HT-29 (cell line): ENCODE measurements at places on chromosomes 2 and 18.

- DNase-seq, result no peak
These were observed 1427.7 kb upstream of the CELF4 start for GRCh38 chr18:38993342-38993741.

DNA sequence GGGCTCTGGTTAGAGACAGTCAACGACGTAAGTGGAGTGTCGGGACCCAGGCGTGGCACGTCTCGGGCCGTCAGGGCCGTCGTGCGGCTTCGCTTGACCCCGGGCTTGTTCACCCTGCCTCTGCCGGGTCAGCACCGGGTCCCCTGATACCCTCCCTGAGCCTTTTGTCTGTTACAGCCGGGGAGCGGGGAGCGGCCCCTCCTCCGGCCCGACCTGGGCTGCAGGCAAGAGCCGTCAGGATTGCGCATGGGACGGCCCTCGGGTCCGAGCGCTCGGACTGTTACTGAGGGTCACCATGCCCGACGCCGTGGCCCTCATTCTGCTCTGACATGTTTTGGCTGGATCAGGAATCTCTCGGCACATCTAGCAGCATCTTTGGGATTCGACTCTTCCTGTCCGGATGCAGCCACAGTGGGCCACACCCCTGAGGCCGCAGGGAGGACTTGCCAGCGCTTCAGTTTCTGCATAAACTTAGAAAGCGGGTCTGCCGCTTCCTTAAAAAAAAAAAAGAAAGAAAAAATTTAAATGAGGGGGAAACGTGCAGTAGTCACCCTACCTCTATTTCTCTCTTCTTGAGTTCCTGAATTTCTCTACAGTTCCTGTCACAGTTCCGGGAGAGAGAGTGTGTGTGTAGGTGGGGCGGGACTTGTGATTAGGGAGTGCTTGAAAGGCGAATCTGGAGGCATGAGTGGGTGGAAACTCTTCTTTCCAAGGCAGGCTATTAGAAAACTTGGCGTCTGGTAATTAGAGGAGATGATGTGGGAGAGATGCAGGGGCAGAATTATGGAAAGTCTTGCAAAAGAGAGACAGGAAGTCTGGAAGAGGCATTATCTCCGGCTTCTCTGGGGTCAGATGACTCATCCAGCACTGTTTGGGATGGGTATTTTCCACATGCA lies 909 bp downstream of the TMEM87B start:
- DNase-seq, result peak; percentile 73

- no peak for DNase-seq
These were observed 2.5 kb upstream of the CDH7 start for GRCh38 chr18:65748321-65748720.

GRCh38 chr2:205660521-205661124 lies 21.7 kb upstream of the NRP2 start:
- DNase-seq, result no peak

GRCh38 chr2:235647877-235648276 lies 154.0 kb downstream of the AGAP1 start:
- DNase-seq, result no peak

DNA sequence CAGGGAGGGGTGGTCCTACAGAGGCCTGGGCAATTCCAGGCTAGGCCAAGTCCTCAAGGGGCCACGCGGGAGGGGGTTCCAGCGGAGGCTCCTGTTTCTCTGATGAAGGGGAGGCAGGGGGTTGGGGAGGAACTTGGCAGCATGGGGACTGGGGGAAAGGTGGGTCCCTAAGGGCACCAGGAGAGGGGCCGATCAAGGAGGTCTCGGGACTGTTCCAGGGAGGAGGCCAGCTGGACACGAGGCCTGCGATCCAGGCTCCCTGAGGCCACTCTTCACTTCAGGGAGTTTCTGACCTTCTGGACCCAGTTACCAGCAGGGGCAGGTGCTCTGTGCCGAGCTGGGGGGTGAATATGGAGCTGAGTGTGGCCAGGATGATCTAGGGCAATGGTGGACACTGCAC lies 71.5 kb downstream of the ASB1 start:
- no peak for DNase-seq

- DNase-seq, result no peak
These were observed 25.1 kb upstream of the ME2 start for GRCh38 chr18:50853863-50854271.

- no peak for DNase-seq
These were observed 75.5 kb downstream of the SLC4A3 start for GRCh38 chr2:219702796-219703545.

GRCh38 chr18:45686891-45687611 lies 36.9 kb upstream of the SLC14A1 start:
- DNase-seq, result no peak

GRCh38 chr2:45068571-45069140 lies 59.4 kb upstream of the SIX2 start:
- DNase-seq, result no peak

DNA sequence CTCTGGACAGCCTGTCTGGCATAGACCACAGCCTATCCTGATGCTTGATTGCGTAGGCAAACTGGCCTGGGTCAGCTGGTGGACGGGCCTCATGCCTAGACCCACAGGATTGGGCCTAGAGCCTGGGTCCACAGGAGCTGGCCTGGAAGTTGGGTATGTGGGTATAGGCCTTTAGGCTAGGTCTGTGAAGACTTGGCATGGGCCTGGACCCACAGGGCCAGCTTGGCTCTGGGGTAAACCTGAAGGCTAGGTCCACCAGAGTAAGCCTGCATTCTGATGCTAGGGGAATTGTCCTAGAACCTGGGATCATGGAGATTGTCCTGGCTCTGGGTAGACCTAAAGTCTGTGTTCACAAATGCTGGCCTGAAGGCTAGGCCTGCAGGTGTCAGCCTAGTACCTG lies 1293.7 kb downstream of the CNTNAP5 start:
- no peak for DNase-seq

DNA sequence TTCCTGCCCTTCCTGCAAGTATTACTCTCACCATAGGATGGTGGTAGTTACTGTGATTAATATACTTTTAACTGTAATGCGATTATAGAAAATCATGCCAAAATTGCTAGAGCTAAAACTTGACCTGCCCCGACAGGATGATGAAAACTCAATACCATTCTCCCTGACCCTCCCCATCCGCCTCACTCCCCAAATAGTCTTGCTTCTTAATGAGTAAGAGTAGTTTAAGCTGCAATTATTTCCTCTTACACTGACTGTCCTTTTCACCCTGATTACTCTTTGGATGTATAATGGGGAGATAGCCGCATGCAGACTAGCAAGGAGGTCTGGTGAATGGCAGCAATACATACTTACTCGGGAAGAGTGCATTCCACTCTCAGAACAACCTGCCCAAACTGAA lies 269.6 kb upstream of the SIX3 start:
- DNase-seq, result no peak

- no peak for DNase-seq
These were observed 49.4 kb downstream of the TNFRSF11A start for GRCh38 chr18:62374410-62374965.

DNA sequence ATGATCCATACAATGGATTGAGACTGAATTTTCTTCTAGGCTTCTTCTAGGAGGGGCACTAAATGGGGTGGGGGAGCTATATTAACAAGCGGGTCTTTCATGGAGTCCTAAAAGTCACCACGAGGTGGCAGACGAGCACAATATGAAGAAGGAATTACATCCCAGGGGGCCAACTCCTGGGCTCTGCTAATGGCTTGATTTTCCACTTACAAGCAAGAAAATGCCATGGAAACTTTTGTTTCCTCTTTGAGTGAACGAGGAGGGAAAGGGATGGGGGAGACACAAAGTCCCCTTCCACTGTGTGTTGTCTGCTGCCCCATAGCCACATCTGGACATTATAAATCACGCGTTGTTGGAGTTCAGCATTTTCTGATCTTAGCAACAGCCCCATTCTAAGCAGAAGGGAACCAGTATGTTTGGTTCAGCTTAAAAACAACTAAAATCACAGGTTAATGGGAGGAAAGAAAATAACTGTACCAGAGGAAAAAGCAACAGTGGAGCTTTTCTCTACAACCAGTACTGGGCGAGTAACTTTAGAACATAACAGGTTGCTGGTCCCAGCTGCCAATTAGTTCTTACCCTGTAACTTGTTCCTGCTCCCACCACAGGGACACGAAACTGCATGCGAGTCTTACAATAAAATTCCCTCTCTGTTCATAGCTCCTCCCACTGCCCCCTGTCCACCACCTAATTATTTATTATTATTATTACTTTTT lies 285.0 kb upstream of the PARD3B start:
- DNase-seq, result peak; percentile 70

DNA sequence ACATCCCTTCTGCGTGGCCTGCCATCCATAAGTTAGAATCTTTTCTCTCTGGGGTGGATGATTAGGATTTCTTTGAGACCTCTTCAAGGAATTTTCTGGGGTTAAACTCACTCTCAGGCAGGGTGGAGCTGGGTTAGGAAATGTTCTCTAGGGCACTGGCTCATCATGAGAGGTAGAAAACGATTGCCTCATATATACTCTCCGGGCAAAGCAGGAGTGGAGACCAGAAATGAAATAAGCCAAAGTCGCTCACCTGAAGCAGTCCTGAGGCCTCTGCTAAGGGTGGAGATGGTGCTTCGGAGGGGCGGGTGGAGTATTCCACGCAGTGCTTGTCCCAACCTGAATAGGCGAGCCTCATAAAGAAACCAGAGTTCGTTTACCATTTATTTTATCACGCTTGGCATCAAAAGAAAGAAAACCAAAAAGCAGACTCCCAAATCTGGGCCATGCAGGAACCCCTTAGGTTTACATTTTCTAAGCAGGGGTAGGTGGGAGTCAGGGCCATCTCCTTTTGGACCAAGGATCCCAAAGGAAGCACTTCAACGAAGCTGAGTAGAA lies 249.3 kb upstream of the MEIS1 start:
- DNase-seq, result no peak

- no peak for DNase-seq
These were observed 94.7 kb downstream of the MAP4K4 start for GRCh38 chr2:101792208-101792607.

GRCh38 chr2:237942513-237942899 lies 24.3 kb upstream of the UBE2F start:
- DNase-seq, result no peak

DNA sequence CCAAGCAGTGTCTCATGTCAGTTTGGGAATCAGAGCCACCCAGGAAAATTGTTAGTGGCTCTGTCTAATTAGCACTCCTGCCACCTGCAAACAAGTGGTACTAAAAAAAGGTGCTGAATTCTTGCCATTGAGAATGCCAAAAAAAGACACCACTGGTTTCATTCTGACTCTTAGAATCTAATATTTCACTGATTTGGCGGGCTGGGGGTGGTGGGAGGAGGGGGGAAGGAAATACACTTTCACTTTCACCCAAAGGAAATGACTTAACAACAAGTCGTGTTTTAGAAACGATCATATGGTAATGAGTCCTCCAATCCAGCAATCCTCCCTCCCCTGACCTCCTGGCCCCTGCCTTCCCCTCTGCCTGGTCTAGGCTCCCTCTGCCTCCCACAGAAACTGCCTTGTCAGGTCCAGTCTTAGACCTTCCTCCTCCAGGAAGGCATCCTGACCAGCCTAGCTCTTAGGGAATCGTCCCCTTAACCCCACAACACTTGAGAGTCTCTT lies 4.4 kb upstream of the KLHL29 start:
- peak; percentile 31 for DNase-seq

- DNase-seq, result no peak
These were observed 56.4 kb downstream of the CCDC85A start for GRCh38 chr2:56240210-56240609.

DNA sequence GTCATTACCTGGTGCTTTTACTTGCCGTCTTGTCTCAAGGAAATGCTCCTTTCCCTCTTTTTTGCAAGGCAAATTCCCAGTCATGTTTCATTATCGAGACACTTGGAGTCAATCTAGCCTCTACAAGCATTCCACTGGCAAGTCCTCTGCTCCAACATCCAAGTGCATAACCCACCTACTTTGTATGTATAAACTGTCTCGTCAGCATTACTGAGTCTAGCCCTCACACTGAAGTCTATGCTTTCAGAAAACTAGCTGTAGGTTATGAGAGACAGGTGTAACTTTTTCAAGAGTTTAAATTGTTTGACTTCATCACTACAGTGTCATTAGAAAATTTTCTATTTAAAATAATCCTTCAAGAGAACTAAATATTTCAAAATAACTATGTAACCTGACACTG lies 319.2 kb downstream of the NBAS start:
- no peak for DNase-seq

- no peak for DNase-seq
These were observed 55.6 kb downstream of the ANKRD44 start for GRCh38 chr2:197254776-197255530.

DNA sequence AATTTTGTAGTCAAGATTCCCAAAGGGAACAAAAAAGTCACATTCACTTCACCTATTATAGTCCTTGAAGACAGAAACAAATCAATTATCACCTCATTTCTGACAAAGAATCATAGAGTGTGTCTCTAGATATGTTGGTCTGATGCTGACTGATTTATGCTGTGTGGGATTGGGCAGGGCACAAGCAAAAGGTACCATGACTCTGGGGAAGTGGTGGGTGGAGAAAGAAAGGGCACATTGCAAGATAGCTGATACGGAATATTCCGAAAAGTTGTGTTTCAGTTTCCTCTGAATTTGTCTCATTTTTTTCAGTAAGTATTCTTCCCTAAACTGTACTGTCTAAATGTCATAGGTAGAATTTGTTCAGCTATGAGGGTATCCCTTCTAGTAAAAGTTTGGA lies 268.0 kb downstream of the MREG start:
- no peak for DNase-seq

DNA sequence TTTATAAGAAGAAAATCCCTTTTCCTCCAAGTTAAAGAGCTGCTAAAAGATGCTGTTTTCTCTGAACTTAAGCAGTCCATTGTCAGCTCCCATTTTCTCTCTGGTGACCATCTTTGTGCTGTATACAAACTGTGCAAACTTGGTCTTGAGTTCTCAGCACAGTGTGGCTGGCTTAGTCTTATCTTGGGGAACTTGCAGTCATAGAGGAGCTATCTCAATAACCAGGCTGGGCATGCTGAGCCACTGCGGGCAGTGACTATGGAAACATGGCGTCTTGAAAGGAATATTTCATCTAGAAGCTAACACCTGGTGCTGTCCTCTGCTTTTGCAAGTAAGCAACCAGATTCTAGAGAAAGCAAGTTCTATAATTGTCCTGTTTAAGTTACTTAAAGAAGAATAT lies 1334.4 kb upstream of the CELF4 start:
- DNase-seq, result no peak

DNA sequence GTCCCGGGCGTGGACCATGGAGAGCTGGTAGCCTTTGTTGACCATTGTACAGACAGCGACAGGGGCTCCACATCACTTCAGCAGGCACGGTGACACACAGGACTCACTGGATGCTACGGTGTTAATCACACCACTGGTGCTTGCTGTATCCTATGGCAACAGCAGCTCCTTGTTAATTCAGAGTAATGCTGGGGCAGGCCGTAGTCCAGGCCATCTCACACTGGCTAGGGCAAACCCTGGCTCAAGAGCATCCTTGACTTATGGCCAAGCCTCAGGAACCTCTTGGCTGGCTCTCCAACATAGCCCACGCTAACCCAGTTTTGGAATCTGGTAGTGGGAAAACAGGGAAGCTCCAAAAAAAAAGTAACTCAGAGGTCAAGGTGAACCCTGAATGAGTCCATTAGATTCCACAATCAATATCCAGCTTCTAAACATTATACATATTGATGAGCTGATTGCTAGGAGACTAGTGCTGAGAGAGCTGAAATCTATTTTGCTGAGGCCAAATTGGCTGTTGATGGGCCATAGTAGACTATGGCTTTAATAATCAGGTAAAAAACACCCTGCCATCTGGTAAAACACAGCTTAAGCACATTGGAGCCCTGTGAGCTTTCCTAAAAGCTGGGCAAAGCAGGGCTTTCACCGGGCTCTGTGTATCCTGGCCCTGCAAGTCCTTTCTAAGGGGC lies 253.6 kb downstream of the PRKCE start:
- no peak for DNase-seq

GRCh38 chr2:31517442-31518203 lies 63.1 kb downstream of the SRD5A2 start:
- DNase-seq, result no peak
